Central memory CD8-positive, alpha-beta T cell (primary cell): ENCODE measurements at places on chromosomes 4 and X.

DNA sequence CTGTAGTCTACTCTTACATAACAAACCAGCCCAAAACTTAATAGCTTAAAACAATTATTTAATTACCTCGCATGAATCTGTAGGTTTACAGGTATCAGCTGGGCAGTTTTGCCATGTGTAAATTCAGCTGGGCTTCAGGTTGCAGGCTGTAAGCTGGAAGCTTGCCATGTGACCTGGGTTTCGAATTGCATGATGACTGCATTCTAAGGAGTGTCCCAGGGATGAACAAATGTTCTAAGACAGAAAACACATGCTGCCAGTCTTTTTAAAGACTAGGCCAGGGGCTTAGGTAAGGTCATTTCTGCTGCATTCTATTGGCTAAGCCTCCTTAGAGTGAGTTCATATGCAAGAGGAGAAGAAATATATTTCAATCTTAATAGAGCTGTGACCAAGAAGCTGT is 44.8 kb downstream of the GRIA2 start:
- no peak for DNase-seq

- DNase-seq, result no peak
These were observed 104.6 kb downstream of the TNIP2 start for GRCh38 chr4:2651546-2651945.

GRCh38 chr4:8556341-8557150 is 23.6 kb upstream of the GPR78 start:
- DNase-seq, result no peak

DNA sequence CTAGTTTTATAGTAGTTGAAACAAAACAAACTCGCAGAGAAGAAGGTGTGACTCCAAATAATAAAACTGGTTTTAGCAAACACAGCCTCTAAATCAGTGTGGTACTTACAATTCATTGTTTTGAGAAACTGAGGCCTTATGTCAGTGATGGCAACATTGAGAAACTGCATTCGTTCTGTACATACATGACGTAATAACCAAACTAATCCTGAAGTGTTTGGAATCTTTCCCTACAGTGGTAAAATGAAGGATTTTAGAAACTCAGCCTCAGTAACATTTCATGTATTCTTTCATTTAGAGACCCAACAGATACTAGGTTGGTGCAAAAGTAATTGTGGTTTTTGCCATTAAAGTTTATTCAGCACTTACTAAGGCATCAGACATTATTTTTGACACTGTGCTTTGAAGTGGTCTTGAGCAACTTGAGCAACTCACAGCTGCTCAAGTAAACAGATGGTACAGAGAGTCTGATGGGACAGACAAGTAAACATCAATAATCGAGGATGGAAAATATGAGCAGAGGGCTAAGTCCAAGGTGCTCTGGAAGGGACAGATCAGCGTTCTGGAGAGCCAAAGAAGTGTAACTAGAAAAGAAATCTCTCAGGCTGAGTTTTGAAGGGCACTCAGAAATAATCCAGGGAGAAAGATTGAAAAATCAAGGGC is 390.8 kb upstream of the BOD1L1 start:
- DNase-seq, result no peak

DNA sequence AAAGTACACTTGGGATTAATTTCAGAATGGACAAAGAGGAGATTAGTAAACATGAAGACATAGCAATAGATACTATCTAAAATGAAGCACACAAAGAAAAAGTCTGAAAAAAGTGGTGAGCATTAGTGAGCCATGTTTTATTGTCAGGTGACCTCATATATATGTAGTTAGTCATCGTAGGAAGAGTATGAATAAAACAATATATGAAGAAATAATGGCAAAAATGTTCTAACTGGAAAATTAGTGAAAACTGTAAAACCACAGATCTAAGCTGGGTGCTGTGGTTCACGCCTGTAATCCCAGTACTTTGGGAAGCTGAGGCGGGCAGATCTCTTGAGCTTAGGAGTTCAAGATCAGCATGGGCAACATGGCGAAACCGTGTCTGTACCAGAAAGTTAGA is 67.9 kb downstream of the RBPJ start:
- no peak for DNase-seq

DNA sequence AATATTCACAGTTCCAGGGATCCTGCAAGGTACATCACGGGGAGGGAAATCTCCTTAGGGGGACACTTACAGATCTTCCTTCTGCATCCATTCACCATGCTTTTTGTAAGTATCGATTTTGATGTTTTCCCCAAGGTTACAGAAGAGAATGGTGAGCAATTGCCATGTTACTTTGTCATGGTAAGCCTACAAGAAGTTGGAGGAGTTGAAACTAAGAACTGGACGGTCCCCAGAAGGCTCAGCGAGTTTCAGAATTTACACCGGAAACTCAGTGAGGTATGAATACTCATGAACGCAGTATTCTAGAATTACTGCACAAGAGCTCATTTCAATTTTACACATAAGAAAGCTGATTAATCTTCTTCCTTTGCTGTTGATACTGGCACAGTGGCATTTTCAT is 53.9 kb downstream of the LRP2BP start:
- DNase-seq, result no peak

DNA sequence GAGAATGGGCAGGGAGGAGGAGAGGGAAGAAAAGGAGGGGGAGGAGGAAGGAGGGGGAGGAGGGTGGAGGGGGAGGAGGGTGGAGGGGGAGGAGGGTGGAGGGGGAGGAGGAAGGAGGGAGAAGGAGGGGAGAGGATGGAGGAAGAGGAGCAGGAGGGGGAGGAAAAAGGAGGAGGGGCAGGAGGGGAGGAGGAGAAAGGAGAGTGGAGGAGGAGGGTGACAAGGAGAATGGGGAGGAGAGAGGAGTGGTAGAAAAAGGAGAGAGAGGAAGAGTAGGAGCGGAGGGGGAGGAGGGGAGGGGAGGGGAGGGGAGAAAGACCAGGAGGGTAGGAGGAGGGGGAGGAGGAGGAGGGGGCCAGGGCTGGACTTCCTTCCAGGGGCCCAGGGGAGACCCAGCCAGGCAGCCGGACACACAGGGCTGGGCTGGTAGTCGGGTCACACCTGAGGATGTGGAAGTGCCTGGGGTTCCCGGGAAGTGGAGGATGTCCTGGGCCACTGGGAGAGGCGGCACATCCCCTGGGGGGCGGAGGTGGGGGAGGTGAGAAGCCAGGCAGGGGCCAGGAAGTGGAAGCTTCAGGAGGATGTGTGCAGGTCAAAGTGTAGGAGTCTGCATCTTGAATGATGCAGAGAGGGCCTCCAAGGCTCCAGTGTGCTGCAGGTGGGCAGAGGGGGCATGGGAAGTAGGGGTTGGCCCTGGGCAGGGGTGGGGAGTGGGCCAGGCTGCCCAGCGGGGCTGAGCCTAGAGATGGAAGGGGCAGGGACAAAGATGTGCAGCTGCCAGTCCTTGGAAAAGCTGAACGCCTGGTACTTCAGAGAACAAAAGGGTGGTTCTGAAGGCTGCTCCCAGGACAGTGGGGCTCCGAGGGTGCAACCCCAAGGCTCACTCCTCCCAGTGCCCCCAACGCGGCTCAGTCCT is 18.8 kb downstream of the IL3RA start:
- DNase-seq, result no peak

DNA sequence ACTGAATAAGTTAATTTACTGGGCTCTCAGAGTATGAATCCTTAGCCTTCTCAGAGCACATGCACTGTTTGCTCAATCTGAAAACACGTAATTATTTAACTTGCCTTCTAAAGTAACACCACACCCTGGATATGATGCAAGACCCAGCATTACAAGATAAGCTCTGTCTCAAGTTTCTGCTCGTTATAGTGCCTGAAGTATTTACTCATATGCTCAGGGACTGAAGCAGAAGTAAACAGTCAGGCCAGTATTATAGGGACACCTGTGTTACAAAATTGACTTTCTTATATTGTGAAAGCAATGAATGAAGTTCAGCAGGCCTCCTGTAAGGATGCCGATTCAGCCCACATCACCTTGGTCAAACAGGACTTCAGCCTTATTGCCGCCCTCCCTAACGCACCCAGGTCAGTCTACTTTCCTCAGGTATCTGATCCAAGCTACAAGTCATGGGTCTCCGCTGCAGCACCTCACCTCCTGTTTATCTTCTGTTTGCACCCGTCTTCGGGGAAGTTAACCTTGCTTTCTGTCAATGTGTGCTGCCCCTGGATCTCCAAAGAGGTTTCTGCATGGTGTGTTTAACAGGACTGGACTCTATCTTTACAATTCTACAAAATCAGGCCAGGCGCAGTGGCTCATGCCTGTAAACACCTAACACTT is 42.8 kb upstream of the KLF3 start:
- no peak for DNase-seq

GRCh38 chrX:151982222-151982621 is 7.7 kb upstream of the GABRE start:
- DNase-seq, result no peak

- DNase-seq, result no peak
These were observed 96.7 kb downstream of the SYNPO2 start for GRCh38 chr4:118985170-118986000.

- DNase-seq, result no peak
These were observed 177.0 kb downstream of the FAM13A start for GRCh38 chr4:88879991-88880390.

- no peak for DNase-seq
These were observed 160.5 kb downstream of the ZNF518B start for GRCh38 chr4:10296730-10297129.

DNA sequence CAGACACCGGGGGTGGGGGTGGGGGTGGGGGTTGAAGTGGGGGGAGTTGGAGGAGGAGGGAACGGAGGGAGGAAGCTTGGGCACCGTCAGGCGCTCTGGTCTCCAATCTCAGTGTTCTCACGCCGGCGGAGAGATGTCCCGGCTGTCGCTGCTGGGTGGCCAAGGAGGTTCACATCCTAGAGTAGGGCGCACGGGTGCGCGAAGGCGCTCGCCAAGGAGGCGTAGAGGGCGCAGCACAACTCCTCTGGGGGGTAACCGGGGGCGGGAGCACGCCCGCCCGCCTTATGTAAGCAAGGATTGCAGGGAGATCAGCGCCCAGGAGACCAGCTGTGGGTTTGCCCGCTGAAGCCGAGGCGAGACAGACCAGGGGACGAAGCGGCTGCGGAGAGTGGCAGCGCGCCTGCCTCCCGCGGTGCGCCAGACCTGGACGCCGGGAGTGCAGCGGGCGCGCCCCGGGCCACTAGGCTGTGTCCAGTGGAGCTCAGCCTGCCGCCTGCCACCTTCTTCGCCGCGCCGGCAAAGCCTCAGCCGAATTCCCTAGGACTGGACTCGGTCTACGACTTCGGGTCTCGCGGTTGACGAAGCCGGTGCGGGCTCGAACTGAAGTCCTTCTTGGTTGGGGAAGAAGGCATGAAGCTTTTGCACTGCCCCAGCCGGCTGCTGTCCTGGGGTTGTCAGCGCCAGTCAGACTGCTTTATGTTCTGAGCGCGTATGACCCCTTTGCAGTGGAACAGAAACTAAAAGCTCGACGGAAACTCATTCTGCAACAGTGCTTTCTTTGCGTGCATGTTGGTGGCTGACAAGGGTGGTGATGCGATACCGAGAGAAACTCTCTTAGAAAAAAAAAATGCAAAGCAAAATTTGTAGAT is 707 bp upstream of the UNC5C start:
- DNase-seq, result no peak

DNA sequence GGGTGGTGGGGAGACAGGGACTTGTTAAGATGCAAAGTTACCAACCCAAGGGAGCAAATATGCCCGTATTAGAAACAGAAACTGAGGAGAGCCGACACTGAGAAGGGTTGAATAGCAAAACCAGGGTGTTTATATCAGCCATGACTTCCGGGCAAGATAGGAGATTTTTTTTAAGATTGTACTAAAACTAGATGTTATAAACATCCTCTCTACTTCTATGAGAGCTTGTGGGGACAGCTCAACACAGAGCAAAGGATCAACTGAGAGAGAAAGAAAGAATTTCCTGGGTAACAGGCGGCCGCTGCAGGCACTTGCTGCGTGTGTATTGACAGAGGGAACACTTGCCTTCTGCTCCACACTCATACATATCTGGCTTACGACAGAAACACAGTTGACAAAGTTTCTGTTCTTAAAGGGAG is 49.1 kb upstream of the FBXW7 start:
- DNase-seq, result no peak

DNA sequence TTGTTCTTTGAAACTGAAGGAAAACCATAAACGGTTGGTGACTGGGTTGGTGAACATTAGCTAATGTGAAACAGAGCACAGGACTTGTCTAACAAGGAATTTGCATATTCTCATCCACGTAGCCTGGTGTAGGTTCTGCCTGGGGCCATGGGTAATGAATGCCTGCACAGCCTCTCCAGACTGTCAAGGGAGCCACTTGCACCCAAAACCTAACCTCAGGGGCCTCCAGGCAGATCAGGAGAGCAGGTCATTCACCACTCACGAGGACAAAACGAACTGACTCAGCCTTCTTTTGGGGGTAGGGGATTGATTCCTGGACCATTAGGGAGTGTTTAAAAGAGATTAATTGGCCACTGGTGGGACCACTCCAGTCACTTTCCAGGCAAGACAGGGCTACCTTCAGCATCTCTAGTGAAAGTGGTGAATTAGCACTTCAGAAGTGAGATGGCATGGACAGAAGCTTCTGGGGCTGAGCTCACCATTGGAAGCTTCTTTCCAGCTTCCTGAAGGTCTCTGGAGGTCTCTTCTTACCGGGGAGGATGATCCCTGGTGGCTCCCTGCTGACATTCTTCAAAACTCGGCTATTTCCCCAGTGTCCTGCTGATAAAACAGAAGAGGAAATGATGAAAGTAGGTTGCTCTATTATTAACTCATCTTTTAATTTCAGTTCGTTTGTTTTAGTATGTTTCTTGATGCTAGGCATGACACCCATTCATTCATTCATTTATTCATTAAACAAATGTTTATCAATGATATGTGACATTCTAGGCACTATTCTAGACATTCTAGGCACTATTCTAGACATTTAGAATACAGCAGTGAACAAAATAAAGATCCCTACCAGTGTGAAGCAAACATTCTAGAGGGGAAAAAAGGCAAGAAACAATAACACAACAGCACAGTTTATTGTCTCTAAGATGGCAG is 104.5 kb upstream of the LNX1 start:
- DNase-seq, result no peak

DNA sequence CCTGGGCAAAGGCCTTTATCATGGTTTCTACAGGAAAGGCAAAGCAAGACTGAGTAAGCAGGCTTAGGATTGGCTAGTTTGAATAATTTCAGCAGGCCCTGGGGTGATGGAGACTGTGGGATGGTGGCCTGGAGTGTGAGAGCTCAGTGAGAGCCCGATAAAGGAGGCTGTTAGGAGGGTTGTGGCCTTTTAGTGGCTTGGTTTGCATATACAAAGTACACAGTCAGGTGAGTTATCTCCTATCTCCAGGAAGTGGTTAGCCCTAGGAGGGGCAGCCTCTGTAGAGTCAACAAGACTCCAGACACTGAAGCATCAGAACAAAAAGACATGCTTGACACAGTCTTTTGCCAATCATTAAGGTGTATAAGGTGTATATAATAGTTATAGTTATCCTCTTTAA is 157.2 kb downstream of the CFAP299 start:
- DNase-seq, result peak; percentile 51

DNA sequence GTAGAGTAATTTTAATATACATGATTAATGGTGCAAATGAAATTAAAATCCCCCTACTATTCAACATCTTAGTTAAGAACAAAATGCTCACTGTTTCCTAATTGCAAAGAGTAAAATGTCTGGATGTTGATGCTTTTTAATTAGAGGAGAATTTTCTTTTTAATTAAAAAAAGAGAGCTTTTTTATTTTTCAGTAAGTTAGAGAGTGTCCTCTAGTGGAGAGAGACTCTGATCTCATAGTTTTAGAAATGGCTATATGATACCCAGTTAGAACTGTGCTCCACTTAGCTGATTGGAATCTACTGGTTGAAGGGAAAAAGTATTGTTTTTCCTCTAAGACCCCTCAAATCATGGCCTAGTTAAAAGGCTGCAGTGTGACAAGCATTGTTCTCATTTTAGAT is 312.0 kb upstream of the MAGEB2 start:
- DNase-seq, result no peak

- no peak for DNase-seq
These were observed 232.5 kb upstream of the GPRIN3 start for GRCh38 chr4:89539797-89540711.

- no peak for DNase-seq
These were observed 65.6 kb downstream of the RAB40A start for GRCh38 chrX:103453655-103454054.
